ENCODE measurements at places on chromosomes 2 and 18. TPM values are rescaled to one million over a fixed set of nuclear protein-coding genes. Genes with fewer than 3 reads are reported as not detected.
A peak's percentile ranks its signal among the peaks of the same experiment; 100 is the strongest.

- no peak for DNase-seq
Observed at GRCh38 chr2:141301551-141301950, 829.3 kb downstream of the LRP1B start.

- DNase-seq, result no peak
Observed at GRCh38 chr2:231554748-231555545, 24.7 kb upstream of the NMUR1 start.

DNA sequence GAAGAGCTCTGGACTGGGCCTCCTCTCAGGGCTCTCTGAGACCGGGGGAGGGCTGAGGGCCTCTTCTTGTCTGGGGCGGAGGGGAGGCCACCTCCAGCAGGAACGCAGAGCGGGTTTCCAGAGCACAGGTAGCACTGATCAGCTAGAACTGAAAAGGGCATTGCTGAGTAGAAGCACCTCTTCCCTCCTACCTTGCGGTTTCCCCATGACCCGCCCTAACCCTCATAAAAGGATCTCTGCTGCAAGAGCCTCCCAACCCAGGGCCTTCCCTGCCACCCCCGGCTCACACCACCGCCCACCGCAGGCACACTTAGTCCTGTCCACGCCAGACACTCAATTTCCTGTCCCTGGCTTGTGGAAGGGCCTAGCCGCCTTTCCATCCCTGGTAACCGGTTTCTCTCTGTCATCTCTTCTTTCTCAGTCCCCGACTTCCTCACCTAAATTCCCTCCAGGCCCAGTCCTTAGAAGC, 966 bp downstream of the ADCY3 start:
- DNase-seq, result peak; percentile 54

- no peak for DNase-seq
Observed at GRCh38 chr2:226825056-226825455, 10.8 kb upstream of the RHBDD1 start.

- no peak for DNase-seq
Observed at GRCh38 chr2:618422-618990, 58.7 kb downstream of the TMEM18 start.

DNA sequence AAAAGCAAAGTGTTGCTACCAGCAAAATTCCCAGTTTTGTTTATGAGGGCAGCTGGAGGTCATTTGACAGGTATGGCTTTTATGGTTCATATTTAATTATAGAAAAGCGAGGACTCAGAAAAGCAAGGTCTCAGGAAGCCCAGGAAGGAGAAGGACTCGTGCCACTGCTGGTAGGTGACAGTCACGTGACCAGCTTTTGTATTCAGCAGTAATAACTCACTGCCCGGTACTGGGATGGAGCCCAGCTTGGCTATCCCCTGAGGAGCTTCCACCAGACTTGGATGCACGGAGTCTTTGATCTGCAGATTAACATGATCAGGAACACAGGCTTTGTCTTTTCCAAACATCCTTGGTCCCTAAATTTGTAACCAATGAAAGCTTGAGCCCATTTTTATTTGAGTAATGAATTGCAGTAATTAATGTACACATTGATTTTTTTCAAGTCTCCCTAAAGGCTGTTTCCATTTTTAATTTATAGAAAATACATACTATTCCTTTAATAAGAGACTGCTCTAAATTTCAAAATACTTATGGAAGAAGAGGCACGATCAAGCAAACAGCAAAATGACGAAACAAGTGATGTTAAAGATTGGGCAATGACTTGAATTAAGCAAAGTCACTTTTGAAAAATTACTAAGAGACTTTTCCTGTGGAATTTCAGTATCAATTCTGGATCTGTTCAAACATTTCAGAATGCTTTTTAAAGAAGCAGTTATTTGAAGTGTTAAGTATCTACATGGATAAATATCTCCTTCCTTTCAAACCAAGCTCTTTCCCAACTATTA, 251.7 kb upstream of the HNRNPA3 start:
- DNase-seq, result no peak

DNA sequence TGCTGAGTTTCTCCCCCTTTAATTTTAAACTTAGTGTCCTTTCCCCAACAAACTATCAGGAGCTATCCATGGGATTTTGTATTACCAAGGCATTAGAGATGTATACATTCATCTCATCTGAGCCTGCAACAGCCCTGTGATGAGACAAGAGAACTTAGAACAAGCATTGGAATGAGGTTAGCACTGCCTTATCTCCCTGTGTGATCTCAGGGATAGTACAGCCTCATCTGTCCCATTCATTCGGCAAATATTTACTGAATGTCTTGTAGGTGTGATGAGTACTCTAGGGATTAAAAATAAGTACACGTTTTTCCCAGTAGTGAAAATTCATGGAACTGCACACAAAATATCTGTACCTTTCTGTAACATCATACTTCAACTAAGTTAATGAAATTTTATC, 45.6 kb downstream of the PAIP2B start:
- peak; percentile 75 for DNase-seq

Gene CYRIA
- total RNA-seq, result not detected

Gene FHOD3
- 18.1 TPM for total RNA-seq

Gene HOXD13
- total RNA-seq, result 0.36 TPM
